Memory B cell (primary cell): ENCODE measurements at places on chromosomes 11 and 22.

DNA sequence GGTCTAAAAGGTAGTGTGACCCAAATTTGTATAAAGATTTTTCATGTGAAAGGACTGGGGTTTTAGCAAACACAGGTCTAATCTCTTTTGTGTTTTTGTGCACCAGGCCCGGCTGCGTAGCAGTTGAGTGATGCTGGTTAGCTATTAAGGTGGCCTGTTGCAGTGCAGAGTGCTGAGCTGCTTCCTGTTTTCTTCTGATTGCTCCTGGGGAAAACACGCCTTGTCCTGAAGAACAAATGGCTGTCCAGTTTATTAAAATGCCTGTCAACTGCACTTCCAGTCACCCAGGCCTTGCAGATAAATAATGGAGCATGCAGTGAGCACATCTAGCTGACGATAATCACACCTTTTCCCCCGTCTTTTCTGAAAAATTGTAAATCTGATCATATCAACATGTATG, 1.8 kb downstream of the SRSF8 start:
- no peaks in the 10 kb centered on the region for H3K27me3 ChIP-seq
- peak; percentile 41 for DNase-seq
- peak overlapping the region; percentile 96 for H3K4me3 ChIP-seq
- peaks cover 24% of the 10 kb centered on the region for H3K4me1 ChIP-seq
- peak overlapping the region; percentile 96 for H3K27ac ChIP-seq

GRCh38 chr11:121237686-121238658, 54.6 kb upstream of the SC5D start:
- H3K4me3 ChIP-seq: peak overlapping the region; percentile 74
- H3K36me3 ChIP-seq: no peaks in the 10 kb centered on the region
- peaks cover 2% of the 10 kb centered on the region for H3K27me3 ChIP-seq
- H3K4me1 ChIP-seq: peaks cover 12% of the 10 kb centered on the region
- DNase-seq: no peak

DNA sequence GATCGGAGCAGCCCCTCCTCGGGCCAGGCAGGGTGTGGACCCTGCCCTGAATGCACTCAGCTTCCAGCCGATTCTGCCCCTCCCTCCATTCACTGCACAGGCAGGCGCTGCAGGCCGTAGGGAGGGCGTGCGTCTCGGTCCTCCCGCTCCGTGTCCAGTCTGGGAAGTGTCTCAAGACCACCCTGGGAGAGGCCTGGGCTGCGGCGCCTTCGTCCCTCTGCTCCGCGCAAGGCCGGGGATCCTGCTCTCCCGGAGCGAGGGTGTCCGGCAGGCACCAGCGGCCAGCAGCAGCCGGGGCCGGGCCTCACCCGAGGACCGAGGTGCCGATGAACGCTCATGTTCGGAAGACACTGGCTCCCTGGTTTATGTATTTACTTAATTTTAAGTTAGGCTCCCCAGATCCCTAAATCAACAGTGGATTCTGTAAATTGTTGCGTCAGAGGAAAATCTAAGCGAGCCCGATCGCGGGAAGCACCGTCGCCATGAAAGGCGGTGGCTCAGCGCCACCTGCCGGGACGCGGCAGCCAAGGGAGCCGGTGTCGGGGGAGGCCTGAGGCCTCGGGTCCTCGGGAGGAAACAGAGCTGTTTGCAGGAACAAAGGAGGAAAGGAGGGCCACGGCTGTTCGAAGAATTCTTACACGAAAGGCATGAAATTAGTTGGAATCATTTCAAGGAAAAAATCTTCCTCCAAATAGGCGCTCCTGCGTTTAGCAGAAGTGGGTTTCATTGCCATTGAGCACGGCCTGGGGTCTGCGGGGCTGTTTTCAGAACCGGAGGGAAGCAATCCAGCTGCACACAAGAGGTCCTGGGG, 195.3 kb downstream of the BRD1 start:
- peaks cover 8% of the 10 kb centered on the region for H3K4me1 ChIP-seq
- H3K27ac ChIP-seq: no peak overlapping the region
- no peaks in the 10 kb centered on the region for H3K27me3 ChIP-seq
- no peak overlapping the region for H3K4me3 ChIP-seq
- no peak for DNase-seq

DNA sequence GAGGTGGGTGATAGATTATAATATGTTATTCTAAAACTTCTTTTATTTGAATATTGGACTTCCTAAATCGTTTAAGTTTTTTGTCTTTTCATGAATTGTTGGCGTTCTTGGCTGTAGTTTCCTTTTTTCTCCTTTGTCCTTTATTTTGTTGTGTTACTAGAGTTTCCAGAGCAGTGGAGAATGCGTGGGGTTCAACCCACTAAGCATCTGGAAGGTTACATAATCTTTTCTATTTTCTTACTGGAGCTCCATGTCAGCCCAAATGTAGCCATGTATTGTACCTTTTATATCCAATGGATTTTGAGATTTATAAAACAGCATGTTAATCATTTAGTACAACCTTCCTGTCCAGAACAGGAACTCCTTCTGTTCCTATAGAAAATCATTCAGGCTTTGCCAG, 63.2 kb downstream of the PPP6R3 start:
- DNase-seq: no peak
- H3K36me3 ChIP-seq: peaks cover 55% of the 10 kb centered on the region
- H3K4me3 ChIP-seq: no peak overlapping the region
- H3K27ac ChIP-seq: peak overlapping the region; percentile 39
- H3K27me3 ChIP-seq: no peaks in the 10 kb centered on the region

- H3K27ac ChIP-seq: no peak overlapping the region
- H3K4me1 ChIP-seq: peaks cover 3% of the 10 kb centered on the region
- DNase-seq: peak; percentile 1
- no peaks in the 10 kb centered on the region for H3K27me3 ChIP-seq
- no peak overlapping the region for H3K4me3 ChIP-seq
Measured at GRCh38 chr11:2661173-2662023, 38.4 kb downstream of the KCNQ1OT1 start.

- peaks cover 30% of the 10 kb centered on the region for H3K27me3 ChIP-seq
- H3K36me3 ChIP-seq: no peaks in the 10 kb centered on the region
- DNase-seq: no peak
- H3K4me3 ChIP-seq: no peak overlapping the region
Measured at GRCh38 chr22:42338479-42338878, 68.0 kb upstream of the TCF20 start.

GRCh38 chr11:81655351-81655750, 1078.3 kb downstream of the FAM181B start:
- H3K4me1 ChIP-seq: no peaks in the 10 kb centered on the region
- H3K36me3 ChIP-seq: no peaks in the 10 kb centered on the region
- DNase-seq: no peak
- H3K27me3 ChIP-seq: peaks cover 1% of the 10 kb centered on the region
- no peak overlapping the region for H3K27ac ChIP-seq
- H3K4me3 ChIP-seq: no peak overlapping the region

- H3K4me1 ChIP-seq: peaks cover 30% of the 10 kb centered on the region
- no peak for DNase-seq
- H3K4me3 ChIP-seq: no peak overlapping the region
- H3K27me3 ChIP-seq: no peaks in the 10 kb centered on the region
- no peak overlapping the region for H3K27ac ChIP-seq
Measured at GRCh38 chr22:50625131-50625567, 2.8 kb downstream of the ARSA start.
